Effector CD4-positive, alpha-beta T cell (primary cell): ENCODE measurements at places on chromosomes 3 and 15.

GRCh38 chr15:47820057-47820746 lies 102.9 kb downstream of the SEMA6D start:
- no peak for DNase-seq

- no peak for DNase-seq
Measured at GRCh38 chr3:14411166-14411526, 8.7 kb downstream of the SLC6A6 start.

DNA sequence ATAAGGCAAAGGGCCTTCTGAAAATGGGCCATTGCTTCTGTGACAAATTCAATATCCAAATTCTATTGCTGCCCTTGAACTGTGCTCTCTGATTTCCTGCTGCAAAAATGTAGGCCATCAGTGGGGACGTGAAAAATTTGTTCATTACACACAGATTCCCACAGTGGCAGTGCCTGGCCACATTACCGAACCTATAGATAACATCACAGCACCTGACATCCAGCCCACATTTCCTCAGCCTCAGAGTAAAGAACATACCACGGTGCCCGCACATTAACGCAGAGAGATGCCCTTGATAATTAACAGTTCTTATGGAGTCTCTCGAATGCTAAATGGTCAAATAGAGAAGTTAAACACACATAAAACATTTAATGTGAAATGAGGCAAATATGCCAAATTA lies 931.6 kb upstream of the CFAP20DC start:
- DNase-seq: no peak

DNA sequence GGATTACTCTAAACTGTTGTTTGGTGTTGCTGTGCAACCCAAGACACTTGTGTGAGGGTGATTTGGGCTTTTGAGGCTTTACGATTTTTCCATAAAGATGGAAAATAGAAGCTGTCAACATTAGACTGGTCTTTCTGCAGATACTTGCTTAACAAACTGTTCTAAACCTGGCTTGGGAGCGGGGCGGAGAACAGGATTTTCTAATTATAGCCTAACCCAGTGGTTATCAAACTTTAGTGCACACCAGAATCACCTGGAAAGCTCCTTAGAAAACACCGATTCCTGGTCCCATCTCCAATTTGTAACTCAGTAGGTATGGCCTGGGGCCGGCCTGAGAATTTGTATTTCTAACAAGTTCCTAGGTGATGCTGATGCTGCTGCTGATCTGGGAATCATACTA lies 19.0 kb downstream of the GPR156 start:
- no peak for DNase-seq

DNA sequence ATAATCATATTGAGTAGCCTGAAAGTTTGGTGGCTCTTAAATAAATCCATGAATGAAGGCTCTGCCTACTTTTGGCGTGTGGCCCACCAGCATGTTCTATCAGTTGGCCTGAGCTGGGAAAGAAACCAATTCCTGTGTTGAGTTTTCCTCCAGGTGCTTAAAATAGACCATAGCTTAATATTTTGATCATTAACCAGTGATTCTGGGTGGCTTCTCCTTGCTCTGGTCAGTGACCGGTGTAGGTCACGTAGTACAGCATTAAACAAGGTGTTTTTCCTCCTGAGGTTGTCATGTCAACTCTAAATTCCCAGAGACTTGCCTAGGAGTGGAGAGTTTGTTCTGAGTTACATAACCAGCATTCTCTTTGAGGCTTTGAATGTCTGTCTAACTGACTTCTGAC lies 1.3 kb downstream of the HHLA2 start:
- DNase-seq: no peak

GRCh38 chr3:124907957-124908356 lies 20.8 kb upstream of the ITGB5 start:
- DNase-seq: no peak

DNA sequence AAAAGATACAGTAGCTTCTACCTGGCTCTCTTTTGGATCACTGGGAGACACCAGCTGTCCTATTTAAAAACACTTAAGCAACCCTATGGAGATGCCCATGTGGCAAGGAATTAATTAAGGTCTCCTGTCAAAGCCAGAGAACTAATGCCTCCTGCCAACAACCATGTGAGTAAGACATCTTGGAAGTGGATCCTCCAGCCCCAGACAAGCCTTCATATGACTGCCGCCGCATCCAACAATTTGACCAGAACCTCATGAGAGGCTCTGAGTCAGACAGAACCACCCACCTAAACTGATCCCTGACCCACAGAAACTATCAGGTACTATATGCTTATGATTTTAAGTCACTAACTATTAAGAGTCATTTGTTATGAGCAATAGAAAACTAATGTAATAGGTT lies 22.3 kb downstream of the IFT80 start:
- DNase-seq: no peak

DNA sequence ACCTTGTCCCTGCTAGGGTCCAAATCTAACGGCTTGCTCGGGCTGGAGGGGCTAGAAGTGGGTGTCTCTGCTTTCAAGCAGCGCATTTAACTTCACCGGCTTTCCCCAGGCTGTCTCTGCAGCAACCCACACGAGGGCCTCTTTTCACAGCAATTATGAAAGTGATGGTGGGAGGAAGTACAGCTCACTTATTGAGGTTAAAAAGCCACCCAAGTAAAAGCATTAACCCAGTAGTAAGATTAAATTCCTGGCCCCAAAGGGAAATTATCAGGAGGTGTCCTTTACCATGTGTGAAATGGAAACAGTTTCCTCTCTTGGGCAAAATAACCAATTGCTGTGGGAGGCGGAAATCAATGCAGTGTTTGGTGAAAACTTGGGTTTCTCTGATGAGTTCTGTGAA lies 41.1 kb downstream of the NGRN start:
- no peak for DNase-seq

DNA sequence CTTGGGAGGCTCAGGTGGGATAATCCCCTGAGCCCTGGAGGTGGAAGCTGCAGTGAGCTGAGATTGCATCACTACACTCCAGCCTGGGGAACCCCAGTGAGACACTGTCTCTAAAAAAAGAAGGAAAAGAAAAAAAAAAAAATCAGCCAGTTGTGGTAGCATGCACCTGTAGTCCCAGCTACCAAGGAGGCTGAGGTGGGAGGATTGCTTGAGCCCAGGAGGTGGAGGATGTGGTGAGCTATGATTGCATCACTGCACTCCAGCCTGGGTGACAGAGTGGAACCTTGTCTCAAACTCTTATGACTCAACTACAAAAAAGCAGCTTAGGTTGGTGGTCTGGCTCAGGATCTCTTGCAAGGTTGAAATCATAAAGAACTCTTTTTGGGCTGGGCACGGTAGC lies 19.3 kb upstream of the GPX1 start:
- peak; percentile 12 for DNase-seq

DNA sequence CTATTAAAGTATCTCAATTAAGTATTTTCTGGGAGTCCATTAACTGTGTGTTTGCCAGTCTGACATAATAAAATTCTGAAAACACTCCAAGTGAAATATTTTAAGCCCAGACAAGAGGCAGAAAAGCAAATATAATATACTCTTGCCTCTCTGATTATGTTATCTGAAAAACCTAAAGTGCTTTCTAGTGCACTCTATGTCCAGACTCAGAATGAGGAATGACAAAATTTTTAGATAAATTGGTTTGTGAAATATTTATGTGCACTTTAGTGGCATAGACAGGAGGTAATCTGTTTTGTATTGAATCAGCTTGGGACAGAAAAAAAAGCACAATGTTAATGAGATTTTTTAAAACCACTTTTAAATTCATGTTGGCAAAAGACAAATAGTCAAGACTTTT lies 508.2 kb upstream of the SUCLG2 start:
- DNase-seq: no peak

DNA sequence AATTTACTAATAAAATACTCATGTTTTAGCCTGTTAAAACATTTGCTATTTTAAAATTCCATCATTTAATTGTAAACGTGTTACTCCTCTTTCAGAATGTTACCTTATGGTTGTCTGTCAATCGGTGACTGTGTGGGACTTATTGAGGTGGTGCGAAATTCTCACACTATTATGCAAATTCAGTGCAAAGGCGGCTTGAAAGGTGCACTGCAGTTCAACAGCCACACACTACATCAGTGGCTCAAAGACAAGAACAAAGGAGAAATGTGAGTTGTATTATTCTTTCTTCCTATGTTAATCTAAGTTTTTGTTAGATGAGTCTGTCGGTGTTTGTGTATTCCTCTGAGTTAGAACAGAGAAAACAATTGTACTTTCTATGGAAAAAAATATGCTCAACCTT lies 21.7 kb downstream of the KCNMB3 start:
- DNase-seq: no peak

- DNase-seq: no peak
Measured at GRCh38 chr15:57607570-57608000, 15.9 kb downstream of the MYZAP start.

DNA sequence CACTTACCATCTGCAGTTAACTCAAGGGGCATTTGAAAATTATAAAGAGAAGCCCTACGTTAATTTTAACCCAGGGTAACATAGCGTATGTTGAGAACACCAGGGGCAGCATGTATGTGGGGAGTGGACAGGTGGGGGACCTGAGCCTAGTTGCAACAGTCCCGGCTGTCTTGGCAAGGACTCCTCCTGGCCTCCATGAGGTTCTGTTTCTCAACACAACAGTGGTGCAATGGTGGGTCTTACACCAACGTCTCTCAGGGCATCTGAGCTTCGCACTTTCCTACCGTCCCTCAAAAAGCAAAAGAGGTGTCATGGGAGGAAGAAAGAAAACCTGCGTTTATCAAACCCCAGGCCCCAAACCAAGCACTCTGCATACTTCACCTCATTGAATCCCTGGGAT lies 50.6 kb downstream of the MGLL start:
- DNase-seq: no peak

GRCh38 chr3:128054367-128054766 lies 2.1 kb downstream of the SEC61A1 start:
- no peak for DNase-seq

GRCh38 chr3:138939561-138940241 lies 7.2 kb downstream of the FOXL2 start:
- DNase-seq: no peak

GRCh38 chr3:10857235-10857634 lies 41.2 kb downstream of the SLC6A11 start:
- no peak for DNase-seq

DNA sequence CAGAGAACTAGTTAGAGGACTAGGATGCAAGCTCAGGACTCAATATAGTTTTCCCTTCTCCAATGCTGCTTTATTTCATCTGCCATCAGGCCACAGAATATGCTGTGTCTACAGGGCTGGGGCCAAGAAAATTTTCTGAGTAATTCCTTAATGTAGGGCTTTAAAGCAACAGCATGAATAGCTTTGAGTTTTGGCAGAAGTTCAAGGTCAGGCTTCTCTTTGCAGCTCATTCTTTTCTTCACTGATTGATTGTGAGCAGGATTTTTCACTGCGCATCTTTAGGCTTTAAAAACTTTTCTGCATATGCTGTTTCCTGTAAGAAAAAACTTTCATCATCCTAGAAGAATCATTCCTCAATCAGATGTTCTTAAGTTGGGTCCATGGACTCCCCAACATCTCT lies 4.6 kb downstream of the TMEM108 start:
- DNase-seq: no peak

GRCh38 chr3:100040451-100041225 lies 73.7 kb downstream of the FILIP1L start:
- DNase-seq: no peak

GRCh38 chr15:39320355-39320754 lies 260.5 kb upstream of the THBS1 start:
- no peak for DNase-seq

DNA sequence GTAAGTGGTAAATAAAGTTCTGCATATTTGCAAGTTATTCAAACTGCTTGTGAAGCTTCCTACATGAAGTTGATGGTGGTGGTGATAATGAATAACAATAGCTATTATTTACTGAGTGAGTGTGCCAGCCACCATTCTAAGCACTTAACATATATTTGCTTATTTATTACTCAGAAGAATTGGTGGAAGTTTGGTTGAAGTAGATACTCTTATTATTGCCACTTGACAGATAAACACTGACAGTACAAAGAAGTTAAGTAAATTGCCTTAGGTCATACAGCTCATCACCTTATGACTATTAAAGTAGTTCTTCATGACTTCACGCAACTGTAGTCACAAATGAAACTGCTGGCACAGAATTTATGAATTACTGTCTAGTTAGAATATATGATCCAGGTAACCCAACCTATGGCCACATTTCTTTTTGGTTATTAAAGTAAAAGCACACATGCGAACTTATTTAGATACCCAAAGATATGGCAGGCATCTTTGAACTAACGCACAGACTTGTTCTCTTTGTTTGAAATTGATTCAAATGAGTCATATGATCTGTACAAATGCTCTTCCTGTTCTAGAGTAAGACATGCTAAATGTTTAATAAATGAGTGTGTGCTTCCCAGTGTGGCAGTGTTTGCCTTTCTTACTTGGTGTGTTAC lies 99.8 kb upstream of the NR2F2 start:
- DNase-seq: no peak

- DNase-seq: peak; percentile 84
Measured at GRCh38 chr15:74598126-74598842, 17.4 kb upstream of the CLK3 start.

- no peak for DNase-seq
Measured at GRCh38 chr3:55719006-55719405, 231.9 kb upstream of the WNT5A start.

DNA sequence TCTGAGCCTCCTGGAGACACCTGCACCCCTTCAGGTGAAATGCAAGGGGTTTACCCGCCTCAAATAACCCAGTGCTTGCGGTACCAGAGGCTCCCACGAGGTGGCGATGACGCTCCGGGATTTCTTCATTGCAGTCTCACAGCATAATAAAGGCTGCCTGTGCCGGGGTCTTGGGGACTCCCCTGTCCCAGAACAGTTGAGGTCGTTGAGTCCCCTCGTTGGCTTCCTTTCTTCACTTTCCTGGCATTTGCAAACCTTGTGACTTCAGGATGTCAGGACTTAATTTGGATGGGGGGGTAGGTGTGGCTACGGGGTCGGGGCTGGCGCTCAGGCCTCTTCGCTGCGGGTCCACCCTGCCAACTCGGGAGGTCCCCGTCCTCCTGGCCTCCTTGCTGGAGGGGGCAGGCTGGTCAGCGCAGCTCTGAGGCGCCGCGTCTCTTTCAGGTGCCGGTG lies 1.3 kb downstream of the GNAT1 start:
- DNase-seq: peak; percentile 78

DNA sequence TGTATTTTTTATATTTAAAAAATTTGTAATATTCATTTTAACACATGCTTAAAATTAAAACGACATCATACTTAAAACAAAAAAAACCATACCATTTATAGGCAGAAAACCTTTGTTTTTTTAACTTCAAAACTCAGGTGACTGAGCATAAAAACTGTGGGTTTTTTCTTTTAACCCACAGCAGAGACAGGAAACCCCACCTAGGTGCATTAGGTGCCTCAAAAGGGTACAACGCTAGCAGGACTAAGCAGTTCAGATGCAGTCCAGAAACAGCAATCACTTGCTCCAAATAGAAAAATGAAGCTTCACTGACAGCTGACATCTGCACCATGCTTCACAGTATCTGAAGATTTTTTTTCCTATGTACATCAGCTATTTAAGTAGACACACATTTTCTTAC lies 52.3 kb downstream of the GLB1 start:
- DNase-seq: peak; percentile 39

- no peak for DNase-seq
Measured at GRCh38 chr3:53665608-53666425, 171.4 kb downstream of the CACNA1D start.

- no peak for DNase-seq
Measured at GRCh38 chr3:102511168-102511567, 76.4 kb downstream of the ZPLD1 start.

GRCh38 chr3:139636511-139636910 lies 41.3 kb downstream of the NMNAT3 start:
- no peak for DNase-seq
